B cell (primary cell): ENCODE measurements at places on chromosomes 5 and 9.

DNA sequence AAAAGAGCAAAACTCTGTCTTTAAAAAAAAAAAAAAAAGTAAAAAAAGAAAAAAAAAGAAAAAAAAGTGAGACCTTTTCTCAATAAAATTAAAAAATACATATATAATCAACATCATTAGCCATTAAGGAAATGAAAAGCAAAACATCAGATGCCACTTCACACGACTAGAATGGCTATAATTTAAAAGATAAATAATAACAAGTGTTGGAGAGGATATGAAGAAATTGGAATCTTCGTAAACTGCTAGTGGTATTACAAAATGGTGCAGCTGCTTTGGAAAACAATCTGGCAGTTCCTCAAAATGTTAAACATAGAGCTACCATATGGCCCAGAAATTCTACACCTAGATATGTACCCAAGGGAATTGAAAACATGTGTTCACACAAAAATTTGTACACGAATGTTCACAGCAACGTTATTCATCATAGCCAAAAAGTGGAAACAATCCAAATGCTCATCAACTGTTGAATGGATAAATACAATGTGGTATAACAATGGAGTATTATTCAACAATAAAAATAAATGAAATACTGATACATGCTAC, 45.3 kb upstream of the SIL1 start:
- no peak for DNase-seq

DNA sequence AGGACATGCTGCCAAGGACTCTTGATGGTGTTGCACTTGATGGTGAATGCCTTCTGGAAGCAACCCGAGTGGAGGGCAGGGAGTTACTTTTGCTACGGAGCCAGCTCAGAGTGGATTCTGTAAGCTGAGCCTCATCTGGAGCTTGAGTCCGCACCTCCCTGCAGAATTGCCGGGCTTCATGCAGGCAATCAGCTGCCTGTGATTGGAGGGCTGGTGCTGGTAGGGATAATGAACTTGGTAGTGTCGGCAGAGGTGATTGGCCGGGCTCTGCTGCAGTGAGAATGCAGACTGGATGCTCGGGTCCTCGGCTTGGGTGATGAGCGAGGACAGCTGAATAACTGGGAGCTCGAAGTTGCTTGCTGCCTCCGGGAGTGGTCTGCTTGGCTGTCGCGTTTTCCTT, 23.1 kb downstream of the SLC25A25 start:
- no peak for DNase-seq

DNA sequence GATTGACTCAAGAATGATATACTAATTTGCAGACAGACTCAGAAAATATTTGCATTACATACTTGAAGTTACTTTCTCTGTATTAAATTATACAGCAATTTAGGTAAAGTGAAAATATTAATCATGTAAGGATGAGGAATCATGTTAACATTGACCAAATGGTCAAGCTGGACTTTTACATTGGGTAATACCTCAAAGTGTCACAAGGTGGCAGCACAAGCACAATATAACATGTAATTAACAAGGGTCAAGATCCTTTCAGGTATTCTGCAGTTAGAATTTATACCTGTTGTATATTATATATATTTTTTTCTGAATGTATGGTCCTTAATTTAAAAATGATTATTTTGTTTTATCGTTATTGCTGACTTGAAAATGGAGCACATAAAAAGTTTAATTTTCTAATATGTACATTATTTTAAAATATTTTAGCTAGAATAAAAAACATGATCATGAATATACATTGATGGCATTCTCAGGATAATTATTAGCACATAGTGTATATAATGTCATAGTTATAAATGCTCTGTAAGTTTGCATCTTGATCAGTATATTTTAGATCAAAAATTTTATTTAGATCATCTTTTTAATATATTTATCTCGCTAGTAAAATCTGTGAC, 8.6 kb downstream of the HAPLN1 start:
- DNase-seq, result peak; percentile 44

- no peak for DNase-seq
Observed at GRCh38 chr5:134995850-134996402, 28.2 kb downstream of the CATSPER3 start.

- DNase-seq, result no peak
Observed at GRCh38 chr9:137357166-137357565, 55.1 kb upstream of the NRARP start.
